ENCODE measurements at places on chromosomes 5 and 9. TPM values are rescaled to one million over a fixed set of nuclear protein-coding genes. Genes with fewer than 3 reads are reported as not detected.

GRCh38 chr5:135991429-135991828 lies 36.6 kb upstream of the LECT2 start:
- no peak for DNase-seq

DNA sequence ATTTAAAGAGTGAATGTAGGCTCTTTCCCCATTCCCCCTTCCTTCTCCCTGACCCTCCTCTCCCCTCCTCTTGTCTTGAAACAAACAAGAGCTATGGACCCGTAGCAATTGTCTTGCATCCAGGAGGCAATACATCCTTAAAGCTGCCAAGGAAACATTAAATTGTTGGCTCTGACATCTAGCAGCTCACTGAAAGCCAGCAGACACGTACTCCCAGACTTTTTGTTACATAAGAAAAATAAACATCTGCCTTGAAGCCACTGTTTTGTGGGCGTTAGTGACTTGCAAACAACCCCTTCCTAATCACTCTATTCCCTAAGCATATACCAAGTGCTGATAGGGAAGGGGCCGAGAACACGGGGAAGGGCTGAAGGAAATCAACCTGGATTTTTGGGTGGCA lies 8.6 kb downstream of the SLC45A2 start:
- DNase-seq: no peak

DNA sequence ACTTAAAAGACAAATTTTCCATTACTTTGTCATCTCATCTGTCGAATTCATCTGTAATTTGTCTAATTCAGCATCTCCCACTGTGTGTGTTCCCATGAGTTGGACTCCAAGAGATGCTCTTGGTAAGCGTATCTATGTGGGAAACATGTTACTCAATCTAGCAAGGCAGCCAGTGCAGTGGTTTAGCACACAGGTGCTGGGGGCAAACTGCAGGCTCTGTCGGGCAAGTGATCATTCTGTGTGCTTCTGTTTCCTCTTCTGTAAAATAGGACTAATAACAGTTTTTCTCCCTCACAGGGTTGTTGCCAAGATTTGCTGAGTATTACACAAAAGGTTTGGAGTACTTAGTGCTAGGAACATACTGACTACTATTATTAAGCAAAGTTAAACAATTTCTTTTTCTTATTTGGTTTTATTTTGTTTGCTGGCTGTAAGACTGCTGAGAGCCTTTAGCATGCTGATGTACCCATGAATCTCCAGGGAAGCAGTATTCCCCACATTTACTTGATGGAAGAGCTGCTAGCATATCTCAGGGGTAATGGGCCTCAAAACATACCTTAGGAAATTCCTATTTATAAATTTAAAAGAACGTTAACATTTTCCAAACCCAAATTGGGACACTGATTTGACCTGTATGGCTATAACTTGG lies 709 bp upstream of the GAPT start:
- no peak for DNase-seq

GRCh38 chr5:132635873-132636272 lies 22.1 kb upstream of the IL13 start:
- DNase-seq: no peak

DNA sequence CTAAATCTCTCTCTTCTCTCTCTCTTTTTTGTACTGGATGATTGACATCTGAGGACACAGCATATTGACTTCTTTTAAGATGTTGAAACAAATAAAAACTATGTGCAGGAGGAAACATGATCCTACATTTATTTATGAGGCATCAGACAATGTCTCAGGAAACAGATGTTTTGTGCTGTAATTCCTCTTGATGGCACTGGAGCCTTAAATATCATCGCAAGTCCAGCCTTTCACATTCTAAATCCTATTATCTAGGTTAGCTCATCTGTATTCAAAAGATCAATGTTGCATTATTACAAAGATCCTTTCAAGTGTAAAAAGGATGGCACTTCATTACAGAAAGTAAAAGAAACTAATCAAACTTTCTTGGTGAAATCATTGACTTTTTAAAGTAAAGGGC lies 63.9 kb downstream of the MAT2B start:
- no peak for DNase-seq

PAEP gene
- total RNA-seq: not detected

- DNase-seq: no peak
These were observed 291.8 kb upstream of the ACTBL2 start for GRCh38 chr5:57774439-57774838.

SLC6A3 gene
- not detected for total RNA-seq

CRB2 gene
- not detected for total RNA-seq

DNA sequence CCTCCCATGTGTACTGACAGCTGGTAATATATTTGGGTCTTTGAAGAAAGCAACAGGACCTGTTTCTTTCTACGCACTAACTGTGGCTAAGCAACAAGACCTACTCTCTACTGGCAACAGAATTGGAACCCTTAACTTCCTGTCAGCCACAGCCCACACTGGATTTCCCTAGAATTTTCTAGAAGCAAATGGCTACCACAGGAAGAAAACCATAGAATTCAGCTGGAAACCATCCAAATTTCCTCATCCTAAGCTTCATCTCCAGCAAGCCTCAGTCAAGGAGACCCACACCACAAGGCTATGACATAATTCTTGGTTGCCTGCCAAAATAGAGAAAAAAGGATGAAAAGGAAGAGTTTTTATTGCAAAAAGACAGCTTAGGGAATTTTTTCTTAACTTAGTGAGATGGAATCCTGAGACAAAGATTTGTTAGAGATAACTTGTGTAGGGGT lies 171.8 kb upstream of the TNC start:
- no peak for DNase-seq

GRCh38 chr5:145316282-145316681 lies 518.9 kb downstream of the PRELID2 start:
- DNase-seq: no peak

DNA sequence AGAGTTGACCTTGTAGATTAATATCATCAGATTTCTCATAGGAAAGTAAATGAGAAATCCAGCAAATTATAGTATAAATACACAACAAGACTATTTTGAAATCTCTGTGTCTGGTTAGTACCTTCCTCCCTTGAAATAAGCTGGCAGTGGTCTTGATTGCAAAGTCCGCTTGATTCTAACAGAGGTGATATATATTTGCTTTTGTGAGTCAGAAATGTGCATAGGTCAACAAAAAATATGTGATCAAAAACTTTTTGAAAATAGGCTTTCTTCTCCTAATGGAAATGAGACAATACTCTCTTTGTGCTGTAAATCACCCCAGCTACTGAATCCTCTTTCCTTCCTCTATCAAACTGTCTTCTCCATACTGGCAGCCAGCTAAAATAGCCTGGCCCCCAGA lies 749.2 kb upstream of the CDH10 start:
- DNase-seq: no peak

ARID3C gene
- not detected for total RNA-seq

GRCh38 chr5:135205632-135206349 lies 171.8 kb upstream of the PITX1 start:
- no peak for DNase-seq

- no peak for DNase-seq
These were observed 1.9 kb downstream of the SLC36A1 start for GRCh38 chr5:151449297-151449696.

DNA sequence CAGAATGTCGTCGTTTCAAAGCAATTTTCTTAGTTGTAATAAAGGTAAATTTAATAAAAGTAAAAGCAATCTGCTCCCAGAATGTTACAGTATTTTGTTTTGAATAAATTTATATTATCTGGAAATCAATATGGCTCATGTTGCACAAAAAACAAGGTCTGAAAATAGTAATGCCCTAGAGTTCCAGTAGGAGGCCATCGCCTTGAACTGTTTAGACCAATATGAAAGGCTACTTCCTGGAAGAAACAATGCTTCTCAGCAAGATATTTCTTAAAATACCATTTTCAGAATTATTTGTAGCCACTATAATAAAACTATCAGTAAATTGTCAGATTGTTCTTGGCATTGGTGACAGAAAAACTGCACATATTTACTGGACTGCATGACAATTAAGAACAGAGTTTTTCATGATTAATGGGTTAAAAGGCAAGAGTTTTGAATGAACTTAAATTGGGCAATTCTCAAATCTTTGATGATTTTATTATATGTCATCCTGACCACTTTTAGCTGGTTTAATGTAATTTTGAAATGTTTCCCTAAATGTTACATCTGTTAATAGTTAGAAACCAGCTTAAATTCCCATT lies 153.2 kb downstream of the COMMD10 start:
- no peak for DNase-seq

LHX2 gene
- total RNA-seq: not detected

CAMLG gene
- total RNA-seq: 39.1 TPM

IL17B gene
- total RNA-seq: not detected

DNA sequence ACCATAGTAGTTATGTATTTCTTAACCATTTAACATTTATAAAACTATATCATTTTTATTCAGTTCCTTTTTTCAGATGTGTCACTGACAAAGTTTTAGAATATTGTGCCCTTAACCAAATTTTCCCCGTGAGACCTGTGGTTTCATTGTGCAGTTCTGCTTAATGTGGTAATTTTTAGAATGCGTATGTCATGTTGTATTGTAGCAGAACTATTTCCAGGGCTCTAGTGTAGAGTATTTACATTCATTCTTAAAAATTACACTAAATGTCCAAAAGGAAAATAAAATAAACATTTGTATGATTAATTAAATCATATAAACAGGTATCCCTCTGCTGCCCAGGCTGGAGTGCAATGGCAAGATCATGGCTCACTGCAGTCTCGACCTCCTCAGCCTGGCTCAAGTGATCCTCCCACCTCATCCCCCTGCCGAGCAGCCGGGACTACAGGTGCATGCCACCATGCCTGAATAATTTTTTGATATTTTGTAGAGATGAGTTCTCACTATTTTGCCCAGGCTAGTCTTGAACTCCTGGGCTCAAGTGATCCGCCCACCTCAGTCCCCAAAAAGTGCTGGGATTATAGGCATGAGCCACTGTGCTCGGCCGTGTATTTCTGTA lies 15.4 kb downstream of the SERINC5 start:
- DNase-seq: no peak

- no peak for DNase-seq
These were observed 4.7 kb upstream of the STOML2 start for GRCh38 chr9:35107297-35108290.

FRMPD1 gene
- total RNA-seq: not detected

- DNase-seq: no peak
These were observed 292.0 kb downstream of the FANCC start for GRCh38 chr9:95025213-95026147.

- no peak for DNase-seq
These were observed 2.3 kb downstream of the ACSL6 start for GRCh38 chr5:132008961-132009680.

DNA sequence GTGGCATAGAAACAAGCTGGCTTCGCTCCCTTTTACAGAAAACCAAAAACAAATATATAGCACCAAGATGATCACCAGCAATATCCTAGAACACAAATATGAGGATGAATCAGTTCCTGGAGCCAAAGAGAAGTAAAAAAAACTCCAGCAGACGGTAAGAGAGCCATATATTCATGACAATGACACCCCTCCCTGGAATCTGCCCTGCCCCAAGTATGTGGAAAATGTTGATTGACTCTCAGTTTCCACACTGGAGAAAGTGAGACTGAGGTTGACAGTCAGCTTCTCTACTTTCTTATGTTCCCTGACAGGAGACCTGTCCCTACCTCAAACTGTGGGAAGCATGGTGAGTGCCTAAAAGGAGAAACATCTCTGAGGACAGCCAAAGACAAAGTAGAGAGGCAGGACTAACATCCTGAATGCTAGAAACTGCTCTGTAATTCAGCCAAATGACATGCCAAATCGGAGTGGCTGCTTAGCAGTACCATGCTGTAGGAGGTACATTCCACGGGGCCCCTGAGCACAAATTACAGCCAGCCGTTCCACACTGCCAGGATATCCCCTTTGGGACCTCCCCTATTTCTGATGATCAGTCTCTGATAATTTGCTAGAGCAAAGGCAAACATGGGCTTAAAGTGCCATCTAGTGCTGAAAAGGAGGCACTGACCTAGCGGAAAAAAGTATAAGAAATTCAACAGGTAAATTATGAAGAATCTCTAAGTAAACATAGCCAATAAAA lies 424.0 kb upstream of the RGMB start:
- no peak for DNase-seq

PGGT1B gene
- total RNA-seq: 7.3 TPM

- no peak for DNase-seq
These were observed 117.0 kb downstream of the NXNL2 start for GRCh38 chr9:88651682-88652633.

DNA sequence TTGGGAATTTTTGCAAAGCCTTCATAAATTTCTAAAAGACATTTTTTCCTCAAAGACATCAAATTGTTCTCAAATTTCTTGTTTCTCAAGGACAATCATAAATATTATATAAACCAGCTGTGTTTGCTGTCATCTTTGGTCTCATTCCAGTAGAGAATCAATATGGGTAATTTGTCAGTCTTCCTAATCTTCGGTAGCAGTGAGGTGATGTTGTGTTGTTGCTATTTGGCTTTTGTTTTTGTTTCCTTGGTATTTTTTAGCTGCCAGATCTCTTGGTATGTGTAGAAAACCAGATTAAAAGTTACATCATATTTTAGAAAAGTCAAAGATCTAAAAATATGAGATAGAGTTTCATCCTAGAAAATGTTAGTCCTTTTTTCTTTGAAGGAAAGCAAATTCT lies 87.5 kb downstream of the CAMK4 start:
- no peak for DNase-seq

DNA sequence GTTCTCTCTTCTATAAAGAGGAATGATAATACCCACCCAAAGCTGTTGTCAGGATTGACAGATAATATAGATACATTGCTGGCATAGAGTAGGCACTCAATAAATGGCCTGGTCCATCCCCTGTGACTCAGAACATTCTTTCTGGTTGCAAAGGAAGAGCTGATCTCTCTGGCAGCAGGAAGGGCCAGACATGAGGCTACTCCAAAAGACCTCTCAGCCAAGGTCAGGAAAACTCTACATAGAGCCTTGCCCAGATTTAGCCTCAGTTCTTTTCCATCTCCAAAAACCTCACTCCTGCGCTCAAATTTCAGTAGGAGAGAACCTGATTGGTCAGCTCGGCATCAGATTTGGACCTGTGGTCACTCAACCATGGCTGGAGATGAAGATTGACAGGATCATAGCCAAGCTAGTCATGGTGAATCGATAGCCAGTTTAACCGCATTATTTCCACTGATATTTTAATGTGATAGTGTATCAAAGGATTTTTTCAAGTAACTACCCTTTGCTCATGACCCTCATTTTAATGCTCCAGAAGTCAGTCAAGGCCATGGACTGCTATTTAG lies 319.6 kb downstream of the DRD1 start:
- DNase-seq: no peak

All from glomerular endothelial cell (primary cell).